ENCODE measurements at places on chromosomes 6 and 20.

GRCh38 chr6:89970609-89971337 lies 76.5 kb downstream of the GJA10 start:
- no peak for DNase-seq

DNA sequence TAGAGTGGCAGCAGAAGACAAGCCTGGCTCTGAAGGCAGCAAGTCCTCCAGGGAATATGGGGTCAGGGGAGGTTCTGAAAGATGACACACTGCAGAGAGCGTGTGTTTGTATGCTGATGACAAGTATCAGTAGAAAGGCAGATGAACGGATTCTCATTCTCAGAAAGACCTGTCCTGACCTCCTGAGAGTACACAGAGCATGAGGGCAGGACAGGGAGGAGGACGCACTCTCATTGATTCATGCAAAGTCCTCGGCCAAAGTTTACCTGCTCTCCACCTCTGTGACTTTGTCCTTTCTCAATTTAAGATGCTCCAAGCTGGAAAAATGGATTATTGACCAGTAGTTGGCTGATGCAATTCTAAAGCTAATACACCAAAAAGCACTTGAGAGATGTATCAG lies 156.7 kb downstream of the LPA start:
- no peak for DNase-seq

GRCh38 chr6:470051-470900 lies 78.7 kb downstream of the IRF4 start:
- no peak for DNase-seq

- DNase-seq = no peak
Measured at GRCh38 chr6:10302566-10303235, 112.2 kb downstream of the TFAP2A start.

- DNase-seq = no peak
Measured at GRCh38 chr6:167650730-167651317, 175.9 kb upstream of the AFDN start.
